ENCODE measurements at places on chromosomes 1 and 21.
A peak's percentile ranks its signal among the peaks of the same experiment; 100 is the strongest.

DNA sequence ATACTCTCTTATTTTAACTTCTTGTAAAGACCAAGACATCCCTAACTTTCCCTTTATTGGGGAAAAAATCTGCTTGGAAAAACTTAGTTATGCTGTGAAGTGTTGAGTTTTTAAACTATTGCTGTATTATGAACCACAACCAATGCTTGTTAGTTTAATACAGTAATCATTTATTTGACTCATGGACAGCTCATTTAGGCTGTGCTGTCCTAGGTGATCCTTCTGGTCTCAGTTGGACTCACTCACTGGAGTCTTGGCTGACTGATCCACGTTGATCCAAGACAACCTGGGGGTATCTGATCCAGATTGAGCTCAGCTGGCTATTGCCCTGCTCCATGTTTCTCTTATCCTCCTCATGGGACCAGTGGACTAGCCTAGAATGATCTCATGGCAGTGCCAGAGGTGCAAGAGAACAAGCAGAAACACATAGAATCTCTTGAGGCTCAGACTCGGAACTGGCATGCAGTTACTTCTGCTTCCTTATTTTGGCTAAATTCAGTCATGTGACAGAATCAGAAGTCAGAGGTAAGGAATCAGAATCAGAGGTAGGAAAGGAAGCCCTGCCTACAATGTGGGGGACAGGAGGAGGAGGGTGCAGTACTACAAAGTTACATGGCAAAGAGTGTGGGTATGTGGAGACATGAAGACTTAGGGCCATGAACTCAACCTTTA lies 156.5 kb downstream of the FGGY start:
- DNase-seq = no peak

DNA sequence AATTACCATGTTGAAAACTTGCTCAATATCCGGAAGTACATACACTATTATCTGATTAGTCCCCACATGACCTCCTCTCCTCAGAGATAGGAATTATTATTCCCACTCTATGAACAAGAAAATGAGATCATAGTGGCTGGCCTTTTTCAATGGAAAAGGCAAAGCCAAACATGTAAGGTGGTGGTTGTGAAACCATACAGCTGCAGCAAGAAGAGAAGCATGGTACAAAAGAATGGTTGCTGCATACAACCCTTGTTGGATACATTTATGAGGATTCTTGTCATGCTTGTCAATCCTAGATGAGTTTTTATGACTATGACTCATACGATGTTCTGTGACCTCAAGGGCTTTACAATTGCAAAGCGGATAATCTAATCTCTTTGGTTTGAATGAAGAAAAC lies 514.7 kb downstream of the PLPP3 start:
- DNase-seq = no peak

GRCh38 chr1:224430511-224431113 lies 4.0 kb downstream of the WDR26 start:
- DNase-seq = peak; percentile 71

- peak; percentile 77 for DNase-seq
Observed at GRCh38 chr1:154324669-154325582, at the start of gene ATP8B2. Gene ATP8B2 (plus strand): TSS chr1:154325525. CDS start chr1:154328142, 2,617 bp downstream.

DNA sequence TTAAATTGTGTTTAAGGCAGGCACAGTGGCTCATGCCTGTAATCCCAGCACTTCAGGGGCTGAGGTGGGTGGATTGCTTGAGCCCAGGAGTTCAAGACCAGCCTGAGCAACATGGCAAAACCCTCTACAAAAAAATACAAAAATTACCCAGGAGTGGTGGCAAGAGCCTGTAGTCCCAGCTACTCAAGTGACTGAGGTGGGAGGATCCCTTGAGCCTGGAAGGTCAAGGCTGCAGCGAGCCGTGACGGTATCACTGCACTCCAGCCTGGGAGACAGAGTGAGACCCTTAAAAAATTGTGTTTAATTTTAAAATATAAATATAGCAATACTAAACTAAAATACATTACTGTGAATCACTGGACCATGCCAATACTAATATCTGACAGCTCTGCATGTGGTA lies 42.8 kb downstream of the SORT1 start:
- DNase-seq = no peak

DNA sequence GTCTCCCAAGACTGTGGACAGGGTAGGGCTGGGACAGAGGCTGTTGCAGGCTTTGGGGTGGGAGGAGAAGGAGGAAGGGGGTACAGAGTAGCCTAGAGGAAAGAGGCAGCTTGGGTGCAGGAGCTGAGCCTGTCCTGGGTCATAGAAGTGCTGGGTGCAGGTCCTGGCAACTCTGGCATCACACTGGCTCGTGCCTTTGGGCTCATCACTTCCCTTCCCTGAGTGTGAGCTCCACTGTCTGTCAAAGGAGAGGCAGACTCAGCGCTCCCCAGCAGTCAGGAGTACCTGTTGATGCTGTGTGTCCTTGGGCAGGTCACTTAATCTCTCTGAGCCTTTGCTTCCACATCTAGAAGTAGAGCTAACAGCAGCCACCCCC lies 157.1 kb downstream of the PTPRU start:
- DNase-seq = no peak
